Cortex of kidney (tissue), 1 donor: ENCODE measurements at places on chromosomes 6 and 20.

GRCh38 chr20:19990850-19991249 lies 26.3 kb upstream of the NAA20 start:
- no peak for DNase-seq

DNA sequence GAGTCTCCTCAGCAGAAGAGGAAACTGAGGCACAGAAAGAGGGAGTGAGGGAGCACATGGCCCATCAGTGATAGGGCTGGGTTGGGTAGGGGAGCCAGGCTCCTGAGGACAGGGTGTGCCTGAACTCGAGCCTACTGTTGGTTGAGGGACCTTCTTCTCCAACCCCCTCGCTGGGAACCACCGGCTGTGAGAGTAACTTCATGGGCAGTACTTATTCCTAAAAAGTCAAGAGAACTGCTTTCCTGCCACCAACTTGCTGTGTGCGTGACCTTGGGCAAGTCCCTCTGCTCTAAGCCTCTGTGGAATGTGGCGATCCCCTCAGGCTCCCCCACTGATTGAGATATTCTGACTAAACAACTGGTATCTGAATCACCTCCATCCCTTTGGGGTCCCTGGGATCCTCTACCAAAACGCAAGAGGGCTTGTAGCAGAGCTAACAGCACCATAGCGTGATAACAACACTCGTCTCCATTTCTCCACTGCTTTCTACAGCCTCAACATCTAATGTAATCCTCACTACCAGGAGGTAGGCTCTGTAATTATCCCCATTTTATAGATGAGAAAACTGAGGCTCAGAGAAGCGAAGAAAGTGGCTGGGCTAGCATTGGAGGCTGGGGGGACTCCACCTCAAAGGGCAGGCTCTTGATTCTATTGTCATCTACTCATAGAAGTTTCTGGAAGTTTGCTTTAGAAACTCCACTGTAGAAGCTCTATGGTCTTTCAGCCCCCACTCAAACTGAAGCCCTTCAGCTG lies 76.0 kb downstream of the JPH2 start:
- no peak for DNase-seq

- no peak for DNase-seq
Observed at GRCh38 chr6:39296745-39297640, 17.2 kb downstream of the KCNK17 start.

DNA sequence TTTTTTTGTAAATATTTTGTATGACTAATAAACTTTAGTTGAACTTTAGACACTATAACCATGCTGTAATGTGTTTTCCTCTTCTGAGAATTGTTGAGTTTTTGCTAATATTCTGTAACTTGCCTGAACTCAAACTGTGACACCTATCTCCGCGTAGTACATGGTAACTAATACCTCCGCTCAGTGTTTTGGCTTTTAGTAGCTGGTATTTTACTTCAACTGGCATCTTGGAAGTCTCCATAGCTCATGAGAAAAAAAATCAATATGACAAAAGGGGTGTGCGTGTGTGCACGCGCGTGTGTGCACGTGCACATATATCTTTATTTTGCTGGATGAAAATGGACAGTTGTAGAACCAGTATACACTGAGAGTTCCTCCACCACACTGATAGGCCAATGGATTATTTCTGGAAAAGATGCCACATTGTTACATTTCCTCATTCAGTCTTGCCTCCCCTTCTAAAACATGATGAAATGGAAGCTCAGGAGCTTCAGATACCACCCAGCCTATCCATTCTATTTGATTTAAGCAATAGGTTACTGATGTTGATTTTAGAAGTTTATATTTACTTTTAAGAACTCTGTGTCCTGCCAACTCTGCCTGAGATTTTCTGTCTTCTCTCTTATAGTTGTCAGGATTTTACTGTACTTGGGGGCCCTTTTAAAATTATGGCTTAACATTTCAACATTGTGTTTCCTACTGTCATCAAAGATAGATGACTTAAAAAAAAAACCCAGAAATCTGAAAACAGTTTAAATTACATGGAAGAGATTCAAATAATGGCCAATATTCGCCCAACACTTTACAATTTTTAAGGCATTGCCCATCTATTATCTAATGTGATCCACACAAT lies 16.3 kb upstream of the ADGRG6 start:
- DNase-seq: no peak

DNA sequence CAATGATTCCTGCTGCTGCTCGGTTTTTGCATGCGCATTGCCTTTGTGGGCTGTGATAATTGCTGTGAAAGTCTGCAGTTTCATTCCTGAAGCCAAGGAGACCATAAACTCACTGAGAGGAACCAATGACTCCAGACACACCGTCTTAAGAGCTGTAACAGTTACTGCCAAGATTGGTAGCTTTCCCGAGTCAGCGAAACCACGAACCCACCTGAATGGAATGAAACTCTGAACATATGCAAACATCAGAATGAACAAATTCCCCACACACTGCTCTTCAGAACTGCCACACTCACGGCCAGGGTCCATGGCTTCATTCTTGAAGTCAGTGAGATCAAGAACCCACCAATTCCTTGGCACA lies 37.7 kb downstream of the TRIM27 start:
- no peak for DNase-seq

DNA sequence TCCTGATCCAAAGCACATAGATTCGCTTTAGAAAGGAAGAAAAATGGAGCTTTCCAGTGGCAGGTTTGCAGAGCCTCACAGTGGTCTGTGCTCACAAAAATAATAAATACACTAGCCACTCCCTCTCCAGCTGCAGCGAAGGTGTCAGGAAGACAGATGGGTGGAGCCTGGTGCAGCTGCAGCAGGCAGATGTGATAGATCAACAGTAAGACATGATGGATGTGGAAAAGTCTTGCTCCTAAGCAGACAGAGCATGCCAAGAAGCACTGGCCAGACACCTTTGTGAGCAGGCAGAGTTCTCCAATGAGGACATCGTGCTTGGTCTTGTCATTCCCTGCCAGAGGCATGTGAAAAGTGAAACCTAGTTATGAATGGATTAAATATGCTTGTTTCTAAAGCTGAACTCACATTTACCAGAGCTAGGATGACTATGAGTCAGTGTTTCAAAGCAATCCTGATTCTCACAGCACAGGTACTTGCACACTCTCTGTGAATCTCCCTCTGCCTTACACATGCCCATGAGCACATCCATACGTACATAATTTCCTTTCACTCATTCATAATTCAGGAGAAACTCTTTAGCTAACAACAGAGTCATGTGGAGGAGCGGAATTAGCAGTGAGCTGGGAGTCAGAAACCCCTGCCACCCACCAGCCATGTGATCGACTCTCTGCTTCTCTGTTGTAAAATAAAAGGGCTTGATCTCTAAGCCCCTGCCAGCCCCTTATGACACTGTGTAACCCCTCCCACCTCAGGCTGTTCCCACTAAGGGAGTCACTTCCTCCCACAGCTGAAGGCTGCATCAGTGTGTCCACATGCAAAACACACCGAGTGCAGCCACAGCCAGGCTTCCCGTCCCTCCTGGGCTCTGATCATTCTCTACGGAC lies 111.2 kb downstream of the SCML4 start:
- no peak for DNase-seq

DNA sequence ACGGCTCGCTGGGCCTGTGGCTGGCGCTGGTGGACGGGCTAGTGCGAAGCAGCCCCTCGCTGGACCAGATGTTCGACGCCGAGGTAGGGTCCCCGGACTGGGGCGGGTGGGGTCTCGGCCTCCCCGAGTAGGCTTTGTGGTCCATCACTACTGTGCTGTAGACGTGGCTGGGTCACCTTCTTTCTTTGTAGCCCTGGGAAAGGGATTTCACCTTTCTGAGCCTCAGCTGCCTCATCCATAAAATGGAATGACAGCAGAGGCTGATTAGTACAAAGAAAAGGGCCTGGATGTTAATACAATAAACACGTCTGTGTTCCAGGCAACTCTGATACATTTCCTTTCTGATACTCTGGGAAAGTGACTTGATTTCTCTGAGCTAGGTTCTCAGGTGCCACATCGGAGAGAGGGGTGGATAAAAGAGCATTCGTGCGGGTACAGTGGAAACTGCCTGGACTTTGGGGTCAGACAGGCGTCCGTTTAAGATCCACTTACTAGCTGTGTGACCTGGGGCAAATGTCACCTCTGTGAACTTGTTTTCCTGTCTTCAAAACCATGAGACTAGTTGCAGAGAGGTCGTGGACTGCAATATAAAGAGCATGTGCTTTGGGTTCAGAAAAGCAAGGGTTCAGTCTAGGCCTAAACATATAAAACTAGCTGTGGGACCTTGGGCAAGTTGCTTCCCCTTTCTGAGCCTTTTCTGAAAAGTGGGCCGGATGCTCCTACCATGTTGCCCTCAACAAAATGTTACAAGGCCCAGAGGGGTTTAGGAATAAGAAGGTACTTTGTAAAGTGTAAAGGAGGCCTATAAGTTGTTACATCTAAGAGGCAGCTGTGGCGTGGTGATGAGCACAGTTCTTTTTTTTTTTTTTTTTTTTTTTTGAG lies 896 bp downstream of the SYS1 start:
- DNase-seq: no peak

DNA sequence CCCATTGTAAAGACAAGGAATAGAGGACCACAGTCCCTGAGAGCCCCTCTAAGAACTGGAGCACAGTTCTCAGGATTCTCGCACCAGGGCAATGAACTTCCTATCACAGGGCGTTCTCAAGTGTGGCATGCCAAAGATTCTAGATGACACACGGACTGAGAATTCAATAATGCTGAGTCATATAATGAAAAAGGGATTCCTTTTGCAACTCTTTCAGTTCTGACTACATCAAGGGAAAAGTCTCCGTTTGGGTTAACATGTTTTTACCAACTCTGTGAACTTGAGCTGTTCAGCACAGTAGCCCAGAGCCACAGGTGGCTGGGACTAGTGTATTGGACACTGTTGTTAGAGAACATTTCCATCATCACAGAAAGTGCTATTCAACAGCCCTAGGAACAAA lies 3.4 kb downstream of the MED20 start:
- no peak for DNase-seq

GRCh38 chr20:1281279-1282057 lies 15.4 kb downstream of the SNPH start:
- DNase-seq: no peak

DNA sequence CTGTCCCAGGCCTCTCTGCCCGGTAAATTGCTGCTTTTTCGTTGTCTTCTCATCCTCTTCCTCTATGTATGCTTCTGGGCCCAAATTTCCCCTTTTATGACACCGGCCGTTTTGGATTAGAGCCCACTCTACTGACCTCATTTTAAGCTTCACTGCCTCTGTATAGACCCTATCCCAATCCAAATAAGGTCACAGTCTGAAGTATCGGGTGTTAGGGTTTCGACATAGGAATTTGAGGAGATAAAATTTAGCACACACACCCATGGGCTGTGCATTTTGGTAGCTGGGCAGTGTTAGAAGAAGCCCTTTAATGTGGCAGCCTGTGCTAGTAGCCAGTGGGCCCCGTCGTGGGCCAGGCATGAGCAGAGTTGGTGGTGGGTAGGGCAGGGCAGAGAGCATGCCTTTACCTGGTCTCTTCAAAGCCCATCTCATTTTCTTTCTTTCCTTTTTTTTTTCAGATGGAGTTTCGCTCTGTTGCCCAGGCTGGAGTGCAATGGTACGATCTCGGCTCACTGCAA lies 27.9 kb upstream of the EZR start:
- no peak for DNase-seq

DNA sequence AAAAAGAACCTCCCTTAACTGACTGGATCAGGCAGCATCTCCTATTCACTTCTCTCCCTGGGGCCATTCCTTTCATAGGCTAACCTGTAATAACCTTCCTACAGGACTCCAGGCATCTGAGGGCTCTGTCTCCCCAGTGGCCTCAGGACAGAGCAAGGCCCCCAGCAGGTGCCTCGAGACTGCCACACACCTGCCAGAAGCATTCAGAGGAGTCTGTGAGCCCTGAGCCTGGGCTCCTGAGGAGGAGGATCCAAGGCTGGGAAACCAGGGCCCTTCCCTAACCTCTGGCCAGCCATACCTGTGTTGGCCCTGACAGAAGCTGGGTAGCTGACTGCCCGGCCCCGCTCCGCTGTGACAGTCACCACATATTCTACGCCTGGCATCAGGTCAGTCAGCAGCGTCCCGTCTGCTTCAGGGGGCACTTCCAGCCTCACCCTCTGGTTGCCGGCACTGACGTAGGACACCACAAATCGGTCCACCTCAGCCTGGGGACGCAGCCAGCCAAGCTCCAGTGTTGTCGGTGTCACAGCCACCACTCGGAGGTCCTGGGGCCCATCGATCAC lies 20.6 kb downstream of the TNXB start:
- DNase-seq: no peak

DNA sequence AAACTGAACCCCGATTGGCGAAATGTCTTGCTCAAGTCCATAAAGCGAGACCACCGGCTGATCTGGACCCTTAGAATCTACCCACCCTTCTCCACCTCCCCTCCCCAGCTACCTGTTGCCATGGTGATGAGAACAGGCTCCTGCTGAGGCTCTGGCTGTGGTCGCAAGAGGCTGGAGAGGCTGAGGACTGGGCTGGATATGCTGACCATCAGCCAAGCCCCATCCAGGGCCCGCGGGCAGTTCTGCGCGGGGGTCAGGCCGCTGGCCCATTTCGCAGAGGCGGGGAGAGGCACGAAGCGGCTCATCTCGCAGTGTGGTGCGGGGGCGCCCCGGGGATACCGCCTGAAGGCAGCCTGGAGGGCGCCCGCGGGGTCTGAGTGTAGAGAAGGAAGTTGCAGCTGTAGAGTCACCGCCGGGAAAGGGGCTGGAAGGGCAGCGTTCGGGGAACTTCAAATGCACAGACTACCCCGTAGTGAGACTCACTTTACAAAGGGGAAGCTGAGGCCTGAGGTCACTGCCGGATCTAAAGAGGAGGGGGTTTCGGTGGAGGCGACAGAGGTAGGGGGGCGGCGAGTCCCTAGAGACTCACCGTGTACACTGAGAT lies 671 bp downstream of the TAPBP start:
- DNase-seq: no peak

- no peak for DNase-seq
Observed at GRCh38 chr6:24891004-24891403, 44.8 kb downstream of the RIPOR2 start.

GRCh38 chr6:20929283-20929682 lies 395.0 kb downstream of the CDKAL1 start:
- no peak for DNase-seq

DNA sequence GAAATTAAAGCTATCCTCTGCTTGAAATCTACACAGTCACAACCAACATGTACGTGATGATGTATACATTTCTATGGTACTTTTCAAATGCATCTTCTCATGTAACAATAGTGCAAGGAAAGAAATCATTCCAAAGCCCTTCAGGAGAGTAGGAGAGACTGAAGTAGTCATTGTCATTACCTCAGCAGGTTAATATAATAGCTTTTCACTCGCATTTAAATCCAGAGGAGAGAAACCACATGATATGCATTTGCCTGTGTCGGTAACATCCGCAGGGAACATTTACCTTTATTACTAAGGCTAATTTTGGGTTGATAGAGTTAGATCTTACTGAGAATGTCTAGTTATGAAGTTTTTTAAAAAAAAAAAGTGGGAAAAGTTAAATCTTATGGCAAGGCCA lies 186.6 kb upstream of the DTNBP1 start:
- DNase-seq: no peak

DNA sequence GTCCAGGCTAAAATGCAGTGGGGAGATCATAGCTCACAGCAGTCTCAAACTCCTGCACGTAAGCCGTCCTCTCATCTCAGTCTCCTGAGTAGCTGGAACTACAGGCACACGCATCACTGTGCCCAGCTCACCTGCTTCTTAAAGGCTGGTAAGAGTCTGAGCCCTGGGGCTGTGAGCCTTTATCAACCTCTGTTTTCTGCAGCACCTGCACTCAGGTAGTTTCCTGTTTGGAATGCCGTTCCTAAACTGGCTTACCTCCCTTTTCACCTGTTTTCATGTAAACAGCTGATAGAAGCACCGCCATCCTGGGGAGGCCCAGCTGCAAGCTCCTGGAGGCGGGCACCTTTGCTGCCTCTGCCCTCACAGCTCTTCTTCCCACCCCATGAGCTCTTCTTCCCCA lies 45.4 kb downstream of the SLC24A3 start:
- DNase-seq: no peak

- DNase-seq: no peak
Observed at GRCh38 chr6:13368731-13369115, 40.4 kb upstream of the TBC1D7 start.
